ENCODE measurements at places on chromosomes 7 and 10.

DNA sequence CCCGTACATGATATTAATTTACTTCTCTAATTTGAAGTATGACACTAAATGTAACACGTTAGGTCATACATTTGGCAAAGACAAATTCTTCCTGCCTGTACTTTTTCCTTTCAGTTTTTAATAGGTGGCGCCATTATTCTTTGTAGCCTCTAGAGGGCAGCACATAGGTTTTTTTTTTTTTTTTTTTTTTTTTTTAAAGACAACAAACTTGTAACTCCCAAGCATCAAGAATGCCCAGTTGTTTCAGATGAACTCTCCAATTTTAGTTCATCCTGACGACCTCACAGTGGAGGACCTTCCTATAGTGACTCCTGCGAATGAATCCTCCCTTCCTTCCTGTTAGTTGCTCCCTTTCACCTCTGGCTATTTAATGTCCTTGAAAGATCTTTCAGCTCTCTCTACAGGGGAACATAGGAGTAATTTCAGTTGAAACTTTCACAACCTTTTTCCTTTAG is 139.3 kb upstream of the HDAC9 start:
- DNase-seq: no peak

DNA sequence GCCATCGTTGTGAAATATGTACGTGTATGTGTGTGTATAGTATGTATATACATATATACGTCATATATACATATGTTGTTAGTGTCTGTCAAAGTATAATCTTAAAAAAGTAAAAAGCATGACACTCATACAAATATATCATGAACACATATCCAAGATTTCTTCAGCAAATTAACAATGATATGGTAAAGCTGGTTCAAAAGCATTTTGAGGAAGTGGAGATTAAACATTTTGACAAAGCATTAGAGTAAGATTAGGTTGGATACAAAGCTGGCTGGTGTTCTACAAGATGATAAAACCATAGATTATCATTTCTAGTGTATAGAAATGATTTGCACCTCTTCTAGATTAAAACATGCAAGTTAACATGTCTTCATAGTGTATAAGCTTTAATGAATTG is 771 bp upstream of the NUDCD3 start:
- DNase-seq: no peak

- no peak for DNase-seq
Measured at GRCh38 chr10:34031400-34031799, 696.9 kb upstream of the NRP1 start.

GRCh38 chr10:94042001-94042833 is 48.5 kb downstream of the PLCE1 start:
- no peak for DNase-seq

DNA sequence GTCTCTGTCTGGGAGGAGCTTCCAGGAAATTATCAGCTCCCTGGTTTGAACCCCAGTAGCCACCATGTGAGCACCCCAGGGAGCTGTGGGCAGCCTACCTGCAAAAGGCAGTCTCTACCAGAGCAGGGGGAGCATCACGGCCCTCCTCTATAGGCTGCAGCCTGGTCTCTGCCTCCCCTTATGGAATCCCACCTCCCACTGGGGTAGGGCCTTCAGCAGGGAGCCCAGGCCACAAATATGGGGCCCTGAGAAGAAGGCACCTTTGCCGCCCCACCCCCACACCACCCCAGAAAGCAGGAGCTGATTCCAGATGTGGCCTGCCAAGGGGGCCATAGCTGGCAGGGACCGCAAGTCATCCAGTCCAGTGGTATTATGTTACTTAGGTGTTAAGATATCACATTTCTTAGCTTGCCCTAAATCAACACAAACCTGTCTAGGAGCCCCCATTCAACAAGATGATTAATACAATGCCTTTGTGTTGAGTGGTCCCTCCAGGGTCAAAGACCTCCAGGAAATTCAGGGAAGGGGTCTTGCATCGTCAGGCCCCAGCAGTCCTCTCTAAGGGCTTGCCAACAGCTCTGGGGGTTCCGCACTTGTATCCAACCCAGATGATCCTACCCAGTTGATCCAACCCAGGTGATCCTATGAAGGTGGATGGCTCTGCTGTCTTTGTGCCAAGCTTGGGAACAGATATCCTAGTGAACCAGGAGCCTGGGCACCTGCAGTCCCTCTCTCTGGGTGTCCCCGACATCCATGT is 114.9 kb downstream of the OAT start:
- DNase-seq: no peak

DNA sequence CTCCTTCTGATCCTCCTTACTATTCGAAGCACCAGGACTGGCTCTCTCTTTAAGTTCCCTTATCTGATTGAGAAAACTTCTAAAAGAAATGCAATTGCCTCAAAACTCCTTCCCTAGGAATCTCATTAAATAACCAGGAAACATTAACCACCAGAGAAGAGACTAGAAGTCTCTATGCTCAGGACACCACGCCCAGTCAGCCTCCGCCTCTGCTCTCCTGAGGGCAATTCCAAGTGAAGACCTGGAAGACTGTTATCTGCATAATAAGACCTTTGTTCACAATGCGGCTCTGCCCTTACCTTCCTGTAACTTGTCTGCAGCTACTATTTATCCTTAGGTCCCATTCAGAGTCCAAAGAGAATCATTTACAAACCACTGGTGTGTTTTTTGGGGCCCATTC is 78.8 kb downstream of the ELMO1 start:
- DNase-seq: no peak

DNA sequence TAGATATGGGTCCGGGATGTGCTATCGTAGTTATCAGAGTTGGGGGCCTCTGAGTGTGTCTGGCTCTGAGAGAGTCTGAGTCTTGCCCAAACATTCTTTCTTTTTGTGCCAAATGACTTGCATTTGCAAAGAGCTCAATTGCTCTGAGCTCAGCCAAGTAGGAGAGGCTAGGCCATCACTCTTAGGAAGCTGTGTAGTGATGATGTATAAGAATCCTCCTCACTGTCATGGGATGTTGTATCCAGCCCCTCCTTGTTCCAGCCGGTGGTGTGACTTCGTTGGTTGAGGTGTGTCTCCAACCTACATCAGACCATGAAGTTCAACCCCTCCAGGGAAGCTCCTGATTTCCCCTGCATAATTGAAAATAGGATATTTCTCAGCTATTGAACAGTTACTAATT is 97.5 kb upstream of the NPS start:
- DNase-seq: no peak

DNA sequence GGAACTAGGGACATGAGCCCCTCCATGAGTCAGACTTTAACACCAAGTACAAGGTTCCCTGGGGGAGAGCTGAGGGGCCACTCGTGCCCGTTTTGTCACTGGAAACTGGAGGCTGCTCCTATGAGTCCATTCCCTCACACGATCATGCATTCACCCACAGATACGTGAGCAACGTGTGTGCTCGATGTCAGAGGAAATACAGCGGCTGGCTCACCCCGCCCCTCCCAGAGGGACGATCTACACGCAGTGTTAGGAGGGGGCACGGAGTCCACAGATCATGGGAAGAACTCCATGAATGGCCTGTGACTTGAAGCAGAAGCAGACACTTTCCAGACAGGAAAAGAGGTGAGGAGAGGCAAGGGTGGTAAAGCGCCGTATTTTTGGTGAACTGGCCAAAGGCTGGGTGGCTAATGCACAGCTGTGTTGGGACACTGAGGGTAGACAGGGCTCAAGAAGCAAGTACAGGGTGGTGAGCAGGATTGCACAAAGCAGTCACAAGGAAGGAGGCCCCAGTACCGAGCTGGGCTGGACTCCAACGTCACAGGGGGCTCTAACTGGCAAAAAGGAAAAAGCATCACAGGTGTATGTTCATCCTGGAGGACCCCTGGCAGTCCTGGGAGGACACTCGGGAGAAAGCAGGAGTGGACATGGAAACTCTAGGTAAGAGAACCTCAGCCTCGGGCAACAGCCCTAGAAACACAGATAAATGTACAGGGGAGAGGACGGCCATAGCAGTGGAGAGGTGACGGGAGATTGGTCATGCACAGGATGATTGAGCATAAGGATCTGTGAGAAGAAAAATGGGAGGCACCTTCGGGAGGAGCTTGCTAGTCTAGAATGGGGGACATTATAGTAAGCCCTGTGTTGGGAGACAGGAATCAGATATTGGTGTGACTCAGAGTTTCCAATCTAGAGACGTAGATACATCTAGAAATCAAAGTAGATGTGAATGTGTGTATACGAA is 41.2 kb downstream of the TNS3 start:
- no peak for DNase-seq

- DNase-seq: no peak
Measured at GRCh38 chr7:7564323-7564780, 2.3 kb upstream of the MIOS start.

GRCh38 chr7:157635148-157635500 is 298.3 kb downstream of the DNAJB6 start:
- no peak for DNase-seq

DNA sequence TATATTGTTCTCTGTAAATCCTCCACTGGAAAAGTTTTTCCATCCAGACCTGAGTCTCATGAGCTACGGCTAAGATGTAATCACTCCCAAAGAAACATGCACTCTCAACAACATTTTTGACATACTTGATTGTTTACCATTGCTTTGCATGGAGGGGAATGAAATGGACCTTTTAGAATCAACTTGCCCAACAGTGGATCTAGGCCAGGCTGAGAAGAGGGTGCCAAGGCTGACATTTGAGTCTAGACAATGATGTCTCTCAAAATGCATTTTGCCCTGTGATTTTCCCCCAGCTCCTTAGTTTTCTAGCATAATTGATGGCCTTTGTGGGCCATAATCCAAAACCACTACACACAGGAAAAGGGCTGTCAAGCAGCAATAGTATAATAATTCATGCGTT is 297.9 kb upstream of the KLF6 start:
- no peak for DNase-seq

DNA sequence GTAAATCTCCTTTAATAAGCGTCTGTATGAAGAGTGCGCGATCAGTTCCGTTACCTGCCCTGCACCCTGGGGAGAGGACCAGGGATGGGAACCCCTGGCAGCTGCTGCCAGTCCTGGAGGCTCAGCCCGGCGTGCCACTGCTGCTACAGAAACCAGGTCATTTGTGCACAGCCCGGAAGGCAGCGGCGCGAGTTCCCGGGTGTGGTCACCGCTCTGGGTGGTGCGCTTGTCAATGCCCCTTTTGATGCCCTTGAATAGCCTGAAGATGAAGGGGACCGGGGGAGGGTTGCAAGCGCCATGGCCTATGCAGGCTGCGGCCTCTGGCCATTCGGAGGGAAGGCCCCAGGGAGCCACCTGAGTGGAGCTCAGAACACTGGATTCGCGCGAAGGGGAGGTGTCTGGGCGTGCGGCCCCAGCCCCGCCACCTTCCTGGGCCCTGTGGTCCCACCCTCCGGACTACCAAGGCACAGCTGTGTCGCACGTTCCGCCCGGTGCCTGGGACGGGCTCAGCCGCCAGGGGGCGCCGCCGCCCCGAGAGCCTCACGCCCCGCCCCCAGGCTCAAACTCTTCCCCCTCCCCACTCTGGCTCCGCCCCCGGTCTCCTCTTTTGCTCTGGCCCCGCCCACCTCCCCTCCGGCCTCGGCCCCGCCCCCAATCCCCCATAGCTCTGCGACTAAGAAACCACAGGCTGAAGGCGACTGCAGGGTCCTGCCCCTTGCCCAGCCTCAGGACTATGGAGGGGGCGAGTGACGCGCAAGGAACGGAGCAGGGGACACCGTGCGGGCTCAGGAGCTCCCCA is 16.5 kb downstream of the AP5Z1 start:
- DNase-seq: peak; percentile 74

DNA sequence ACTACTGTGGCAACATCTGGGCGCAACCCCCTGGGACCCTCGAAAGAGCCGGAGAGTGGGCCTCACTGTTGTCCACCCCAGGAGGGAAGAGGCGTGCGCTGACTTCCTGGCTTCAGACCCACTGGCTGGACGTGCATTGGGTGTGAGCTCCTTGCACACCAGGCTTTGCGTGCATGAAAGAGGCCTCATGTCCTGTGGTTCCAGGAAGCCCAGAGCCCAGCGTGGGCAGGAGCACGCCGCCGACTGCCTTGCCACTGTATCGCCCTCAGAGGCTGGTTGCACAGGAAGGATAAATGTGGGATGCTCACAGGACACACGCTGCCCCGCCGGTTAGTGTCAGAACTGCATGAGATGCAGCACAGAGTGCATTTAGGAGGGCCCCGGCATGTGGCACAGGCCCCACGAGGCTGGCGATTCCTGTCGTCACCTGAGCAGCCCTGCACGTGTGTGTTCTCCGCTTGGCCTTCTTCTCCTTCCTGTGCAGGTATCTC is 8.5 kb upstream of the JAKMIP3 start:
- no peak for DNase-seq

DNA sequence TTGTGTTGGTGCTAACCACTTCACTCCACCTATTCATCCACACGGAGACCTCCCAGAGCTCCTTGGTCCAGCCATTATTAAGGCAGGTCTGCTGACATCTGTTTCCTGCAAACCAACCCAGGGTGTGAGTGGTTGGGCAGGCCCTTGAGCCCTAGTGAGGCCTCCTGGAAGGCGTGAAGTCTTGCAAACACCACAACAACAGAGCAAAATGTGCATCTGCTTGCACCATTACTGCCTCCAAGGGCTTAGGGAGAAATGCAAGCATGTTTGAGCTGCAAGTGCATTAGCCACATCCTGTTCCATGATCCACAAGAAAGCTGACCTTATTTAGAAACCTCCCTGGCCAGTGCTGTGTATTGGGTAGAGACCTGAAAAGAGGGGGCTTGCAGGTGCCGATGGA is 325.5 kb downstream of the GRID1 start:
- DNase-seq: no peak

DNA sequence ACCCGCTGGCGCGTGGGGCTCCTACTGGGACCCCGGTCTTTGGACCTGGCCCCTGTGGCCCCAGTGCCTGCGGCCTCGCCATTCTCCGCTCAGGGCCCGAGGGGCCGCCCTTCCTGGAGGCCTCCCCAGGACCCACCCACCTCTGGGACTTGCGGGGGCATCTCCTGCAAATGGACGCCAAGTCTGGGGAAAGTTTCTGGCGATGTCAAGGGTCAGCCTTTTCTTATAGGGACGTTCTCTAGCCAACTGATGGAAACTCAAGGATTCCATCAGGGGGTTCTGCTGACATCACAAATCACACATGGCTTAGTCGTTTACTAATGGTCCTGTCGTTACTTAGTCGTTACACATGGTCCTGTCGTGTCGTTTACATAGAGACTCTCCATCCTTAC is 57.7 kb upstream of the RHOBTB1 start:
- no peak for DNase-seq

DNA sequence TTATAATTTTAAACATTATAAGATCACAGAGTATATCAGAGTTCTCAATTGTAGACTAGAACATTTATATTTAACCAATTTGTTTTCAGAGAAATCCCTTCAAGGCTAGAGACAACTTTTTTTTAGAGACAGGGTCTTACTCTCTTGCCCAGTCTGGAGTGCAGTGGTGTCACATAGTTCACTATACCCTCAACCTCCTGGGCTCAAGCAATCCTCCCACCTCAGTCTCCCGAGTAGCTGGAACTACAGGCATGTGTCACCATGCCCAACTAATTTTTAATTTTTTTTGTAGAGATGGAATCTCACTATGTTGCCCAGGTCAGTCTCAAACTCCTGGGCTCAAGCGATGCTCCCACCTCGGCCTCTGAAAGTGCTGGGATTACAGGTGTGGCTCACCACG is 15.3 kb downstream of the UCMA start:
- no peak for DNase-seq

DNA sequence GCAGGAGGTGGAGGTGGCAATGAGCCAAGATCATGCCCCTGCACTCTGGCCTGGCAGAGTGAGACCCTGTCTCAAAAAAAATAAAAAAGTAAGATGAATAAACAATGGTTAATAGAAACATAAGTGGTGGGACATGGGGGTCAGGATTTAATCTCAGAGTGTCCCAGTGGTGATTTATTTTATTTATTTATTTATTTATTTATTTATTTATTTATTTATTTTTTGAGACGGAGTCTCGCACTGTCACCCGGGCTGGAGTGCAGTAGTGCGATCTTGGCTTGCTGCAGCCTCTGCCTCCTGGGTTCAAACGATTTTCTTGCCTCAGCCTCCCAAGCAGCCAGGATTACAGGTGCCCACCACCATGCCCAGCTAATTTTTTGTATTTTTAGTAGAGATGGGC is 482.6 kb upstream of the GALNT17 start:
- no peak for DNase-seq
